ENCODE measurements at places on chromosomes 16 and 17. TPM values are rescaled to one million over a fixed set of nuclear protein-coding genes. Genes with fewer than 3 reads are reported as not detected.

LGALS9B gene
- not detected for total RNA-seq

SLC47A1 gene
- total RNA-seq: 4.3 TPM

C16orf89 gene
- total RNA-seq: not detected

DHRS7C gene
- total RNA-seq: not detected

TOX3 gene
- total RNA-seq: not detected

HS3ST3A1 gene
- 40.1 TPM for total RNA-seq
